ENCODE measurements at places on chromosomes 3 and 15.

DNA sequence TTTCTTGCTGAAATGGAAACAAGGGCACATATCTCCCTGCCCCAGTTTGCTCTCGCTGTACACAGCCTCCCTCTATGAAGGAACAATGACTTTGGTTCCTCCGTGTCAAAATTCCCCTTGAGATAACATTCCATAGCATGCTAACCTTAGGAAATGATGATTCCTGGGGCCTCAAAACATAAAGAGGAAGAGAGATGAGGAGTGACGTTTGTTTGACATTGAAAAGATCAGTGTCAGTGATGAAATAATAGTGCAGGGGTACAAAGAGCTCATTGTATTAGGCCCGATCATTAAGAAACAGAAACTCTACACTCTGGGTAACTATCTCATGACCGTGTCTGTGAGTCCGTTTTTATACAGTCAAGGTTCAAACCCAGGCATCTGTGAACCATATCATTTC lies 55.2 kb downstream of the ARNT2 start:
- no peak for DNase-seq

- no peak for DNase-seq
Observed at GRCh38 chr3:172391592-172392302, 56.5 kb downstream of the GHSR start.

DNA sequence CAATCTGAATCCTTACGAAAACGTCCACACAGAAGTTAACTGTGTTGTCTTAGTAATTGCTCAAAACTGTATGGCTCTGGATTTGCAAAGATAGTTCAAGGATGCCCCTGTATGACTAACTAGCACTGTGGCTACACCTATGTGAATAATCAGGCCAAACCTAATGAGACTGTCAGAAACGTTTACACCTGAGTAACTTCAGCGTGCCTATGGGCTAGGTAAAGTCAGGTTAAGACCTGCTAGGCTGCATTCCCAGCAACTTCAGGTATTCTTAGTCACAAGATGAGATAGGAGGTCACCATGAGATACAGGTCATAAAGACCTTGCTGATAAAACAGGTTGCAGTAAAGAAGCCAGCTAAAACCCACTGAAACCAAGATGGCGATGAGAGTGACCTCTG lies 87.8 kb upstream of the PLXND1 start:
- DNase-seq: no peak

- DNase-seq: no peak
Observed at GRCh38 chr15:64232400-64232799, 69.6 kb upstream of the PPIB start.

- DNase-seq: no peak
Observed at GRCh38 chr15:67361100-67361499, 106.5 kb downstream of the IQCH start.

DNA sequence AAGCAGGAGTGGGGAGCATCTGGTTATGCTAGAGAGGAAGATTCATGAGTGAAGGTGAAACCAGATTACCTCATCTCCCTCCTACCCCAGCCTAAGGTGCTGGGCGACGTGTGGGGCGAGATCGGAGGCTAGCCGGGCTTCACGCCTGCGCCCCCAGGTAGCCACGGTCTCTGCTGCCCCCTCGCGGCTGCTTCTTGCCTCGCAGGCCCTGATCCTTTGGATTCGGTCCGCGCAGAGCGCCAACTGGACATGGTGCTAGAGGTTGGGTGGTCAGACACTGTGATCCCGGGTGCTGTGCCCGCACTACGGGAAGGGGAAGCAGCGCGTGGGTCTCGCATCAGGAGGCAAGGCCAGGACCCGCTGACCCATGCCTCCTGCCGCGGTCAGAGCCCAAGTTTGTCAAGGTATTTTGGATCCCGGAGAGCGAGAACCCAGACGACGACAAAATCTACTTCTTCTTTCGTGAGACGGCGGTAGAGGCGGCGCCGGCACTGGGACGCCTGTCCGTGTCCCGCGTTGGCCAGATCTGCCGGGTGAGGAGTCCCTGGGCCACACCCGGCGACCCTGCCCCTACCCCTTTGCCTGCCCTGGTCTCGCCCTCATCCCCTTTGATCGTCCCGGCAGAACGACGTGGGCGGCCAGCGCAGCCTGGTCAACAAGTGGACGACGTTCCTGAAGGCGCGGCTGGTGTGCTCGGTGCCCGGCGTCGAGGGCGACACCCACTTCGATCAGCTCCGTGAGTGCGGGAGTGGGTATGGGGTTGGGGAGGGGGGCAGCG lies 4.2 kb downstream of the SEMA3B start:
- DNase-seq: peak; percentile 81

DNA sequence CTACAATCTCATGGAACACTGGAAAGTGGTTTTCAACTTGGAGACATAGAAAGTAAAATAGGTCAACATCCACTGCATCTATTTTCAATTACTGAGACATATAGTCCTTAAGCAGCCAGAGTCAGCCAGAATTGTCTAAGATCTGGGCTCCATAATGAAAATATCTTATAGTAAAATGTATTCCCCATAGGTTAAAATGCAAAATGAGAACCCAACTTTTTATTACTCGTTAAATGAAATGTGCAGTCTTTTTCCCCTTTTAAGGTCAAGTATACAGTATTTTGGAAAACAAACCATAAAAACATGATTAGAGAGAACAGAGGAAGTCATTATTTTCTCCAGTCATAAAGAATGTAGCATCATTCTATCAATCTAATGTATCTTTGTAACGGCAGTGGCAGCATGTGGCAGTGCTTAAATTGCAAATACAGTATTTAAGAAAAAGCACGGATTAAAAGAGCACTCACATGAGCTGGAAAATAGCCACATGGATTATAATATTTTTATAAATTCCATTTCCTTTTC lies 64.4 kb upstream of the CPB1 start:
- DNase-seq: no peak

Measured in nucleus accumbens (tissue), 56 donors.